ENCODE measurements at places on chromosomes 11 and 22.

GRCh38 chr11:9568854-9569587, 4.4 kb upstream of the WEE1 start:
- no peak for DNase-seq

DNA sequence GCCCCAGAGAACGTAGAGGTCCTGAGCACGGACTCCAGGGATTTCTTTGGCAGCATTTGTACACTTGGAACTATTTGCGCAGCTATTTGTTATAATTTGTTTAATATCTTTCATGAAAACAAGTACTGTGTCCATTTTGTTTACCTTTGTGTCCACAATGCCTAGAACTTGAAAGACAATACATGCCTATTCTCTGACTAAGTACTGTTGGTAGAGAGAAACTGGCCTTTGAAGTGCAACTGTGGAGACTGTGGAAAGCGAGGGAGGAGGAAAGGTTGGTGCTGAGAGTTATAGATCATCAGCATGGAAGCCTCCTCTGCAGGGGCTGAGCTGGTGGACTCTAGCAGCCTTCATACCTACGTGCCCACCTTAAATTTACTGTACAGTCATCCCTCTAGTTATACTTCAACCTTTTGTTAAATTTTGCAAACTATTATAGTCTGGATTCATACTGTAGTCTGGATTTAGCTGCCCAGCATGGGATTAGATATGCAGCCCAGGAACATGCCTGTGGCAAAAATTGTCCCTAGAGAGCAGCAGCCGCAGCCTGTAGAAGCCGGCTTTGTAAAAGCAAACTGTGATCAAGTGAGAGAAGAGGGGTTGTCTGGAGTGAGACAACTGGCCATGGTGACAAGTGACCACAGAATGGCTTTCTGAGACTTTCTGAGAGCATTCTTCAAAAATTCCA, 24.2 kb upstream of the YAP1 start:
- no peak for DNase-seq

DNA sequence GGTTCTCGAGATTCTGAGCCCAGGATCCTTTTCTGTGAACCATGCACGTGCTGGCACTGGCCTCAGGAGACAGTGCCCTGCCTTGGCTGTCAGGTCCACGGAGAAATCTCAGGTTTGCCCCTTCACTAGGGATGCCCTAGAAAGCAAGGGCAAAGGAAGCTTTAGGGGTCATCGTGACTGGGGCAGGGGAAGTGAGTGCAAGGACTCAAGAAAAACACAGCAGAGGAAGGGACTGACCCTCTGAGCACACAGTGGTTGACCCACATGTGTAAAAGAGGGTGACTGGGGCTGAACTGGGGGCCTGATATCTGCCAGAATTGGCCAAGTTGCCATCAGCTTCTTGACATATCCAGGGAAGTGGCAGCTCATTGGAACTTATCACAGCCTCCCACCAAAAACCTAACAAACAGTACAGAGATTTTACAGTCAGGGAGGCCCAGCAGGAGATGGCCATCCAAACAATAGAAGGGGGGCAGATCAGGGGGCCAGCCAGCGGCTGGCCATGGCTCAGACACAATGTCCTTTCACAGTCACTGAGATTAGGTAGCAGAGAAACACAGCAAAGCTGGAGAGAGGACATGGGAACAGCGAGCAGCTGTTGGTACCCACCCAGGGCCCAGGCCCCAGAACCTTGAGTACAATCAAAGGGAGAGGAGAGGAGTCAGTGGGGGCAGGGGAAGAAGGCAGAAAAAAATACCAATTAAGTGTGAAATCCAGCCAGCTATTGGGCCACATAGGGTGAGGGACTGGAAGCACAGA, 4.4 kb downstream of the TMEM121B start:
- no peak for DNase-seq

DNA sequence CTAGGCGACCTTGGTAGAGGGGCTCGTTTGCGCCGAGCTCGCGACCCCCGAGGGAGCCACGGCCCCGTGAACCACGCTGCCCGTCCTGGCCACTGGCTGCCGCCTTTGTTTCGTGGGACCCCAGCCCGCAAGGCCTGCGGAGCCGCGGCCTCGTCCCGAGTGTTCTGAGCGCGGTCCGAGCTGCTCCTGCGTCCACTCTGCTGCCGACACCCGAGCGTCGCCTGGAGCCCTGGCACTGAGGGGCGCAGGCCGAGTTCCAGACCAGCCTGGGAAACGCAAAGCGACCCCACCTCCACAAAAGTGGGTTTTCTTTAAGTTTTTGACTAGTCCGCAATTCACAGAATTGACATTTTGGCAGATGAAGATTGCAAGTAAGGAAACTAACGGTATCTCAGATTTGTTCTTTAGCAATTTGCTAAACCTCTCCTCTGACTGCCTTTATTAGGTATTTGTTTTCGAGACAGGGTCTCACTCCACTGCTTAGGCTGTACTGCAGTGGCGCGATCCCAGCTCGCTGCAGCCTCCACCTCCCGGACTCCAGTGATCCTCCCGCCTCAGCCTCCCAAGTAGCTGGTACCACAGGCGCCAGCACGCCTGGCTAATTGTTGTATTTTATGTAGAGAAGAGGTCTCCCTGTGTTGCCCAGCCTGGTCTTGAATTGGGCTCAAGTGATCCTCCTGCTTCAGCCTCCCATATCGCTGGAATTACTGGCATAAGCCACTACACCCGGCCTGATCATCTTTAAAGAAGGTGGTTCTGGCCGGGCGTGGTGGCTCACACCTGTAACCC, 879 bp upstream of the RNH1 start:
- no peak for DNase-seq

- DNase-seq: no peak
These were observed 12.7 kb downstream of the LGALS12 start for GRCh38 chr11:63518548-63518947.

- DNase-seq: no peak
These were observed 8.5 kb upstream of the SLN start for GRCh38 chr11:107720303-107720774.

DNA sequence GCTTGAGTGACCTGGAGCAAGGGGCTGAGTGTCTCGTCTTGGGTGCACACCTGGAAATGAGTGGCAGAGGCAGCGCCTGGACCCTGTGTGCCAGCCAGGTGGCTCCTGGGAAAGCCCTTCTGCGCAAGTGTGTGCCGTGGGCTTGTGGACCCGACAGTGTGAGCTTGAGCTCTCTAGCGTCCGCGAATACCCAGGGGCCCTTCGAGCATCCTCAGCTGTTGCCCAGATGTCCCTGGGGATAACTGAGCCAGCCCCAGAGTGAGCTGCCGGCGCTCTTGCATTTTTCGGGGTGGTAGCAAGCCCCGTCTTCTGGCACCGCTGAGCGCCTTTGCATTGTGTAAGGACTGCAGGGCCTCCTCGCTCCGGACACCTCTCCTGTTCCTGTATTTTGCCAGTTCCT, 399.2 kb downstream of the TBC1D22A start:
- DNase-seq: no peak

- no peak for DNase-seq
These were observed 168.9 kb downstream of the MN1 start for GRCh38 chr22:27632451-27633295.

DNA sequence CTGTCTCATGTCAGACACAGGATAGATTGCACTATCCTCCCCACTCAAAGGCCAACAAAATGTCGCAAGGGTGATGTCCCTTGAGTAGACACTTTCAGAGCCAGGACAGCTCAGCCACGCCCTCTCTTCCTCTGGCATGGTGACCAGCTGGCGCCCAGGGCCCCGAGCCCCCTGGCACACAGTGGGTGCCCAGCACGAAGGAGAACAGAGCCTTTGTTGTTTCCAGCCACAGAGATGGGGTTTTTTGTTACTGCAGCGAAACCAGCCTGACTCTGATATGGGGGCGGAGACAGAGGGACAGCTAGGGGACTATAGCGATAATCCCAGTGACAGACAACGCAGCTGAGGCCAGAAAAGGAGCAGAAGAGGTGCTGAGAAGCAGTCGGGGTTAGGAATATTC, 23.3 kb upstream of the CCND1 start:
- no peak for DNase-seq

GRCh38 chr22:17781319-17782031, 7.2 kb upstream of the BID start:
- no peak for DNase-seq

DNA sequence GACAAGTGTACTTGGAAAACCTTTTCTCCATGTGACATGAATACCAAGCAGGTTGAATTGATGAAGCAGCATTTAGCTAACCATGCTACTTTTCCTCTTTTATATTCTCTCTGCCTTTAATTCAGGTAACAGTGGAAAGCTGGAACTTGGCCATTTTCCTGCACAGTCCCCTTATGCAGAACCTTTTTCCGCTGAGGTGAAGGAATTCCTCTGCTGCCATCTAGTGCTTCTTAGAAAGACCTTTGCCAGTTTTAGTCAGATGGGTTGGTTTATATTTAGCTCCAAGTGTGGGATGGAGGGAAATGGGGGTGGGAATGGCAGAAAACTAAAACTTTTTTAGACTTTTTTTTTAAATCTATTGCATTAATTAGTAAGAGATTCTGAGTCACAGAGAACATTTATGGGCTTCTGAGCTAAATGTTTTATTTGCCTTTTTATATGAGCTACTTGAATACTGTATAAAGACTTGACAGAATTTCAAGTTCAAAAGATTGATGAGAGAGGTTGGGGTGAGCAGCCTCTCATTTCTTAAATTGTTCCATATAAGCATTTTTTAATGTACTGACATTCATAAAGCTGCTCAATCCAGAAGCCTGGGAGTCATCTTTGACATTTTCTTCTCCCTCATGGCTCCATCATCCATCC, 153.9 kb upstream of the ZC3H12C start:
- DNase-seq: no peak

- no peak for DNase-seq
These were observed 13.2 kb upstream of the PEX26 start for GRCh38 chr22:18064636-18065035.

DNA sequence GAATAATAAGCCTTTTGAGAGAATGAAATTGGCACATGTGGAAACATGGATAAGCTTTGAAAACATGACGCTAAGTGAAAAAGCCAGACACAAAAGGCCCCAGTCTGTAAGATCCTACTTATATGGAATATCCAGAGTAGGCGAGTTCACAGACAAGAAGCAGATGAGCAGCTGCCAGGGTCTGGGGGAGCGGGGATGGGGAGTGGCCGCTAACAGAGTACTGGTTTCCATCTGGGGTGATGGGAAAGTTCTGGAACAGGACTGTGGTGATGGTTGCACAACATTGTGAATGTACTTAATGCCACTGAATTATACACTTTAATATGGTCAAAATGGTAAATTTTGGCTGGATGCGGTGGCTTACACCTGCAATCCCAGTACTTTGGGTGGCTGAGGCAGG, 126.5 kb downstream of the SPATA19 start:
- no peak for DNase-seq

GRCh38 chr11:115964091-115964490, 459.9 kb upstream of the CADM1 start:
- DNase-seq: no peak

DNA sequence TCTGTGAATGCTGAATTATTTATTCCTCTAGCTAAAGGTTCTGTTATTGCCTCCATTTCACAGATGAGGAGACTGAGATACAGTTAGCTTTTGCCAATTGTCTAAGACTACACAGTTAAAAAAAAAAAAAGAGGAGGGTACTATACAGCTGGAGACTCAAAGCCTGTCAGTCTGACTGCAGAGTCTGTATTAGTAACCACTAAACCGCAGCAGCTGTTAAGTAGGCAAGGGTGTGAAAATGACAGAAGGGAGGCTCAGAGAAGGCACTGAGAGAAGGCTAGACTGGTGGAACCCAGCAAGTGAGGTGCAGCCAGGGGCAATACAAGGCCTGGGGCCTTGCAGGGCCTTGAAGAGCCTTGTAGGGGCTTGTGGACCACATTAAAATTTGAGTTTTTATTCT, 181.2 kb downstream of the CSNK2A3 start:
- no peak for DNase-seq

- no peak for DNase-seq
These were observed 29.7 kb upstream of the VWA5A start for GRCh38 chr11:124085583-124085982.

GRCh38 chr22:50016308-50016987, 3.9 kb upstream of the IL17REL start:
- DNase-seq: no peak

GRCh38 chr11:107858217-107859070, at the start of gene SLC35F2:
Gene SLC35F2, minus strand, starts transcription at chr11:107858787. Its CDS starts 20 bp downstream, at chr11:107858767.
- DNase-seq: no peak

- no peak for DNase-seq
These were observed 30.7 kb downstream of the FGF4 start for GRCh38 chr11:69744435-69744834.

DNA sequence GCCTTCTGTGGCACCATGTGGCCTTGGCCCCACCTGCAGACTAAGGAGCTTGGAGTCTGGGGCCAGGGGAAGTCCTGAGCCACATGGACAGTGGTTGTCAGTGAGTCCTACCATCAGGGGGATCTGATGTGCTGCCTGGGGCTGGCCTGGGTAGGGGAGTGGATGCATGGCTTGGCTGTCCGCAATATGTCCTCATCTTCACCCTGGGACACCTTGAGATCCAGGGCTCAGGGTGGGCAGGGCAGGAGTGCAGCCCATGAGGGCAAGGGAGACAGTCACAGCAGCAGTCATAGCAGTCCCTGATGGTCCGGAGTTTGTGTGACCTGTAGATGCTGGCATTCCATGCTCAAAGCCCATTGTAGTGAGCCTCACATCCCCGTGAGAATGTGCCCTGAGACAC, 256.8 kb upstream of the B3GAT1 start:
- no peak for DNase-seq

DNA sequence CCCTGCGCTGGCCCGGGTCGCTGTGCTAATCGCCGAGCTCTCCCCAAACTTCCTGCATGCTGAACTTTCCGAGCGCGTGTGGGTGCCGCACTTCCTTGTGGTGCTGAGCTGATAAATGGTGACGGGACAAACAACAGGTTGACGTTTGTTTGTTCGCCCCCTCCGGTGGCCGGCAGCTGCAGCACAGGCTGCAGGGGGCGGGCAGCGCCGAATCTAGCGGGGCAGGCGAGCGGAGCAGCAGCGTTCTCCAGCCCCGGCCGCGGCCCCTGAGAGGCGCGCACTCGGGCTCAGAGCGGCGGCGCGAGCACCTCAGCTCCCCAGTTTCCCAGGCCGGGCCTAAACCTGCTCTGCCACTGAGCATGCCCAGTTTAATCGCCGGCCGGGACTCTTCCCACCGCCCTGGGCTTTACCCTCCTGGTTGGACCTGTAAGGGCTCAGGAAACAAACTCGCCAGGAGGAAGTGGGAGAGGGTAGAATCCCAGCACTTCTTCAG, at the start of gene PDGFD:
TSS of gene PDGFD (minus strand) at position 120 of the 493 bp plus-strand sequence.
- DNase-seq: no peak

GRCh38 chr22:34592123-34592740, 473.7 kb upstream of the ISX start:
- no peak for DNase-seq

DNA sequence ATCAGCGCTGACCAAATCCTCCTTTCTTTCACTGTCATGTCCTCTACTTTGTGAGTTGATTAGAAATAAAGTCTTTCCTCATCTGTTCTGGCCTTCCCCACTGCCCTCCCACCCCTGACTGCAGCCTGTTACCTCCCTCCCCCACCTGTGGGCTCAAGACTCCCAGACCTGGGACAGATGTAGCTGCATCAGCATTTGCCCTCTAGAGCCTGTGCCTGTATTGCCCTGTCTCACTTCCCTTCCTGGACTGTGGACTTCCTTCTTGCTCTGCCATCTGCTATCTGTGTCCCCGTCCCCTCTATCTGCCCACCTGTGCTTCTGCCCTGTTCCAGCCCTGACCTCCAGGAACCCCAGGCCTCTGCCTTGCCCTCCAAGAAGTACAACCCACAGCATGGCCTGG, 122.5 kb downstream of the GALNT18 start:
- no peak for DNase-seq

GRCh38 chr22:30531651-30532608, 14.6 kb downstream of the SEC14L6 start:
- DNase-seq: no peak

- DNase-seq: no peak
These were observed 115.1 kb upstream of the GRAMD1B start for GRCh38 chr11:123314972-123315371.
